ENCODE measurements at places on chromosomes 6 and 20.
A peak's percentile ranks its signal among the peaks of the same experiment; 100 is the strongest.

DNA sequence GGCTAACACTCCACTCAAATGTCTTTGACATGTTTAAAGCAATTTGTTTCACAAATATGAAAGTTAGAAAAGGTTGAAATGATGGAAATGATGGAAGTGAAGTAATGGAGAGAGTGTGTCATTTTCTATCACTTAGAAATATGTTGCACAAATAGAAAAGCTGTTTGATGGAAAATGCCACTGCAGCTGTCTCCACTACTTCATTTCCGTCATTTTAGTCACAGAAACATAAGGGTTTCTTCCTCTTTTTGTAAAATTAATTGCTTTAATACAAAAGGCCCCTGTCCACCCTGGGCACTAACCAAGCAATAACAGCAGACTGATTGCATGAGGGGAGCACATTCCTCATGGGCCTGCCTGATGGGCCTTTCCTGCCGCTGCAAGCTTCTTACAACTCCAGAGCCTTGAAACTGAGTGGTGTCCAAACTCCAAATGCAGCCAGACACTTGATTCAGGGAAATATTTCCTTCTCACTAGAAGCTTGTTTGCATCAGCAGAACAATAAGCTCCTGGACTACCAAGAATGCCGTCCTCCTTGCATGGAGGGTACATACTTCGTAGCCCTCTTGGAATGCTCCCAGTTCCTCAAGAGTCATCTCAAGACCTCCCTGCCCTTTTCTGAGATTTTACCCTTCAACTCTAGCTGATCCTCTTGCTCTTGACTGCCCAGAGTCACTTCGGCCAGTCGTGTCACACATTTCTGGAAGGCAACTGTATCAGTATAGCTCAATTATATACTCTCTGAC is 36.1 kb downstream of the F13A1 start:
- no peak for DNase-seq

DNA sequence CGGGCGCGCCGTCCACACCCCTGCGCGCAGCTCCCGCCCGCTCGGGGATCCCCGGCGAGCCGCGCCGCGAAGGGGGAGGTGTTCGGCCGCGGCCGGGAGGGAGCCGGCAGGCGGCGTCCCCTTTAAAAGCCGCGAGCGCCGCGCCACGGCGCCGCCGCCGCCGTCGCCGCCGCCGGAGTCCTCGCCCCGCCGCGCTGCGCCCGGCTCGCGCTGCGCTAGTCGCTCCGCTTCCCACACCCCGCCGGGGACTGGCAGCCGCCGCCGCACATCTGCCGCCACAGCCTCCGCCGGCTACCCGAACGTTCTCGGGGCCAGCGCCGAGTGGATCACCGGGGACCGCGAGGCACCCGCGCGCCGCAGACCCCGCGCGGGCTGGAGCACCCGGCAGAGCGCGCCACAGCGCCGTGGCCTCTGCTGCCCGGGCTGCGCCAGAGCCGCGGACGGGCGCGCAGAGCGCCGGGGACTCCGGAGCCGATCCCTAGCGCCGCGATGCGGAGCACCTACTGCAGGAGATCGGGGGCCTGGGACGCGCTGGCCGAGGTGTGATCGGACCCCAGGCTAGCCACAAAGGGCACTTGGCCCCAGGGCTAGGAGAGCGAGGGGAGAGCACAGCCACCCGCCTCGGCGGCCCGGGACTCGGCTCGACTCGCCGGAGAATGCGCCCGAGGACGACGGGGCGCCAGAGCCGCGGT is at the start of gene BMP2:
Gene BMP2, plus strand, starts transcription at position 151 of the 692 bp plus-strand sequence. CDS start 2,441 bp downstream, outside the sequence.
- peak; percentile 46 for DNase-seq

GRCh38 chr6:152295346-152295745 is 341.8 kb downstream of the SYNE1 start:
- DNase-seq: no peak

DNA sequence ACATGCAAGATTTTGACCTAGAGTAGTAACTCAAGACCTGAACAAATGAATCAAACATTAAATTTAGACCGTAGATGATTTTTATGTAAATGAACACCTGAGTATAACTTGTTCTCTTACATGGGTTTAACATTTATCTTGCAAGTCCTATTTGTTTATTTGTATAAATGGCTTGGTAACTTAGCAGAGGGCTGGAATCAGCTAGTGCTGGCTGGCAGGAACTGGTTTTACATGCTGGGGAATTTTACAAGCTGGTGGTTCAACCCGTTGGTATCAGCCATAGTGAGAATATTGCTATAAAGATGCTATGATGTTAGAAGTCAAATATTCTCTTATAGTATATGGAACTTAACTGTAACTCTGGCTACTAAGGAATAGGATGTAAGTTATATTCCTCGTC is 8.9 kb downstream of the SLC22A2 start:
- no peak for DNase-seq

DNA sequence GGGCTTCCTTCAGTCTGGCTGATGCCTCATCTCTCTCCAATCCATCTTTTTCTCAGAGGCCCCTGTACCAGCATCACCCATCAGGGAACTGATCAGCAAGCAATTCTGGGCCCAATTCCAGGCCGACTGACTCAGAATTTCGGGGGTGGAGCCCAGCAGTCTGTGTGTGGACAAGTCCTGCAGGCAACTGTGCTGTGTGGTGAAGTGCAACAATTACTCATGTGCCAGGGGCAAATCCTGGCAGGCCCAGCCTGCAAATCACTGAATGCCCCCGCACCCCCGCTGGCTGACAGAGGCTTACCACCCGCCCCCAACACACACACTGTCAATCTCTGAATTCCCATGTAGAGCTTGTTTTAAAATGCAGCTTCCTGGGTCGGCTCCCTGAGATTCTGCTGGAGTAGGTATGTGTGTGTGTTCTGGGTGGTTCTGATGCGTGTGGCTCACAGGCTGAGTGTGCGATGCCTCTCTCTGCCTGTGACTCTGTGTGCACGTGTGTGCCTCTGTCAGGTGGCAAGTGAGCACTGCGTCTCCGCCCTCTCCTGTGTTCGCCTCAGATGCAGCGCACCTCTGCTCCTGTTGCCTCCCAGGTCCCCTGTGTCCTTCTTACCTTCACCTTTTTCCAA is 45.4 kb downstream of the SSR1 start:
- no peak for DNase-seq

DNA sequence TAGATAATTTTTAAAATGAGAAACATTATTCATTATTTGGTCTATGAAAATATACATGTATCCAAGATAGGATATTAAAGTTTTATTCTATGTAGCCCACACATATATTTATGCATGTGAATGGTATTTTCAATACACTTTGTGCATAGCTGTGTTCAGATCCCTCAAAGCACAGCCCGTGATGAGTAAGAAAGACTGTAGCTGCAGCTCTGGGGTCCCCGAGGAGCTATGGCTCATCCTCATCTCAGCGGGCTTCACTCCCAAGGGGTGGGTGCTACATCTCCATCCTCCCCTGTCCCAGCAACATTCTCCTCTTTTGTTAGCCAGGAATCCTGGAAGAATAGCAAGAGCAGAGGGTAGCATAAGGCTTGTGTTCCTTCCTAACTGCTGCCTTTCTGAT is 130.8 kb downstream of the SAMD5 start:
- DNase-seq: no peak

All from left kidney (tissue), 8 donors.